Inflammatory macrophage treated with lipopolysaccharide for 1 hour (primary cell): ENCODE measurements at places on chromosomes 11 and 22.

GRCh38 chr11:111623527-111624030, 21.3 kb downstream of the SIK2 start:
- DNase-seq = no peak

DNA sequence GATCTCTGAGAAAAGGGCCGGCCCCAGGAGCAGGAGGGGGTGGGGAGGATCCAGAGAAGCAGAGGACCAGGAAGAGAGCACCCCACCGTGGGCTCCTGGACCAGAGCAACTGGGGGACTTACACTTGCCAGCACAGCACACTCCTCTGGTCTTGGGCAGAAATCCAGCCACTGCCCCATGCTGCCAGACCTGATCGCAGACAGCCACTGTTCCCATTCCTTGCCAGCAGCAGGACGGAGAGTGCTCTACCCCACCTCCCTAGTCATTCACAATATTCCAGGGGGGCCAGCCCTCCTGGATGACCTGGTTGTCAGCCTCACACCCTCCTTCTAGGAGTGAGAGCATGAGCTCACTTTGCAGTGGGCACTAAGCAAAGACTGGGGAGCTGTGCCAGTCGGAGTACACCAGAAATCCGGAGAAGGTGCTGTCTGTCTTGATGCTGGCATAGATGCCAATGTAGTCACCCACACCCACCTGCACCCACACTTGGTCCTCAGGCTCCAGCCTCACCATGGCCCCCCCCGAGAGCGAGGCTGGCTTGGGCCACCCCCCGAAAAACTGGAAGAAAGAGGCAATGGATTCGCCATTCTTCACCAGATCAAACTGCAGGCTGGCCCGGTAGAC, 1.6 kb downstream of the C1QTNF5 start:
- no peak for DNase-seq

GRCh38 chr11:44008088-44008501, 39.7 kb upstream of the ACCSL start:
- no peak for DNase-seq

- no peak for DNase-seq
Observed at GRCh38 chr22:46908641-46909107, 146.2 kb downstream of the TBC1D22A start.

- no peak for DNase-seq
Observed at GRCh38 chr11:65722261-65722660, 1.7 kb upstream of the RNASEH2C start.

- DNase-seq = peak; percentile 74
Observed at GRCh38 chr22:42396621-42397331, 35.4 kb downstream of the NFAM1 start.

GRCh38 chr22:46849101-46849500, 86.7 kb downstream of the TBC1D22A start:
- no peak for DNase-seq

GRCh38 chr22:23520863-23521440, 59.1 kb downstream of the IGLL1 start:
- DNase-seq = no peak

- peak; percentile 76 for DNase-seq
Observed at GRCh38 chr11:34633990-34634693, 13.2 kb downstream of the EHF start.

DNA sequence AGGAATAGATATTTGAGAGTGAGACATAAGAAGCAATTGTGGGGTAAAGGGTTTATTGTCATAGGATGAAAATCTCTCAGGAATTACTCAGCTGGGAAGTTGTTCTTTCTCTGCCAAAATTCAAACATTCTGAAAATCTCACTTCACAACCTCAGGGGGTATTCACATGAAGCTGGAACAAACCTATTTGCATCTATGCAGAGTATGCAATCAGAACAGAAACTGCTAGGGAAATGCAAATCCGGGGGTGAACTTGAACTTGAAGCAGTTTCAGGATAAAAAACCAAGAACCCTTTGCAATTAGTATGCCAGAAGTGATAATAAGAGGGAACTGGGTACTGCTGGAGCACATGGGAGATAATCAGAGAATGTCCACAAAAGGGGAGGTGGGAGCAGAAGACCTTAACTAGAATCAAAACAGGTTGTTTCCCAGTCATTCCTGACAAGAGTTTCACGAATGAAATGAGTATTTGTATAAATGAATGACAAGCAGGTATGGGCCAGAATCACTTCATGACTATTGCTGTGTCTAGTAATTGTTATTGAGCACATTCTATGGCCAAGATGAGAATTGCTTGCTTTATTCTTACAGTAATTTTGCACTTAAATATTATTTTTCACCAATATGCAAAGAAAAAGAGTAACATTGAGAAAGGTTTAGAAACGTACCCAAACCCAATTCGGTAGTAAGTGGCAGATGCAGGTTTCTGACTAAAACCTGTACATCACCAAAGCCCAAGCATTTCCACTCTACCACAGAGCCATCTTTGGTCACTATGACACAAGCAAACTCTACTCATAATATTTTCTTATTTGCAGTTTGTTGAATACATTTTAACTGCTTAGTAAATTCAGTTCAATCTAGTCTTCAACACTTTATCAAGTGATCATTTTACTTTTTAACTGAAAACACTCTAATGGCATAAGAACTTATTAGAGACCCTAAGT, 61.8 kb upstream of the UBASH3B start:
- DNase-seq = no peak

GRCh38 chr11:12952094-12952493, 57.0 kb upstream of the RASSF10 start:
- DNase-seq = no peak

DNA sequence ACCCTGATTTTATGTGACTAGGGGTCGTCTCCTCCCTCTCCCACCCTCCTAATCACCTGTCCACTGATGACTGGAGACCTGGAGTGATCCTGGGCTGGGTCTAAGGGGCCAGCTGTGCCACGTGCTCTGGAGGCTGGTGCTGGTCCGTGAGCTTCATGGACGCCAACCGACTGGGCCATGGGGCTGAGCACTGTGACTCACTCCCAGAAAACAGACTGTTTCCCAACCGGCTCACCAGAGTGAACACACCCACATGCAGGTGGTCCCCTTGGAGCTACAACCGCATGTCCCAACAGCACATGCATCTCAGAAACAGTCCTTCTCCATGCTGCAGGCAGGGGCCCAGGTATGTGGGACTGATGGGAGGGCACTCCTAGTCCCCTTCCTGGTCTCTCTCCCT, 14.0 kb upstream of the LMO1 start:
- DNase-seq = no peak

- DNase-seq = no peak
Observed at GRCh38 chr22:19722982-19723231, 432 bp upstream of the GP1BB start.

- no peak for DNase-seq
Observed at GRCh38 chr22:21076912-21077625, 31.3 kb downstream of the LRRC74B start.

DNA sequence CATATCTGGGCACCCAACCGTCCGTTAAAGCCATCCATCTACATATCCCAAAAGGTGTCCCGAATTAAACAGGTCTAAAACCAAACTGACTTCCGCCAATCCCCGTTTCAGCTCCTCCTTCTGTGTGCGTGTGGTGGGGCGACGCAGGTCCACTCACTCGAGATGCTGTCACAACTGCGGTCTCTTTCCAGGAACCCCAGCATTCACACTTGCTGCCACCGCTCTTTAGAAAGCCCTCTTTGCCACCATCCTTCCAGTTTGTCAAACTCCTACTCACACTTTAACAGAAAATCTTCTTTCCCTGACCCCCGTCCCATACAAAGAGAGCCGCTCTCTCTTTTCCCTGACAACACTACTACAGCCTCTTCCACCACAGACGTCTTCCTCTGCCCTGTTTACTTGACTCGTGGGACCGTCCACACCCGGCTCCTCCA, 467 bp downstream of the ESS2 start:
- peak; percentile 7 for DNase-seq

DNA sequence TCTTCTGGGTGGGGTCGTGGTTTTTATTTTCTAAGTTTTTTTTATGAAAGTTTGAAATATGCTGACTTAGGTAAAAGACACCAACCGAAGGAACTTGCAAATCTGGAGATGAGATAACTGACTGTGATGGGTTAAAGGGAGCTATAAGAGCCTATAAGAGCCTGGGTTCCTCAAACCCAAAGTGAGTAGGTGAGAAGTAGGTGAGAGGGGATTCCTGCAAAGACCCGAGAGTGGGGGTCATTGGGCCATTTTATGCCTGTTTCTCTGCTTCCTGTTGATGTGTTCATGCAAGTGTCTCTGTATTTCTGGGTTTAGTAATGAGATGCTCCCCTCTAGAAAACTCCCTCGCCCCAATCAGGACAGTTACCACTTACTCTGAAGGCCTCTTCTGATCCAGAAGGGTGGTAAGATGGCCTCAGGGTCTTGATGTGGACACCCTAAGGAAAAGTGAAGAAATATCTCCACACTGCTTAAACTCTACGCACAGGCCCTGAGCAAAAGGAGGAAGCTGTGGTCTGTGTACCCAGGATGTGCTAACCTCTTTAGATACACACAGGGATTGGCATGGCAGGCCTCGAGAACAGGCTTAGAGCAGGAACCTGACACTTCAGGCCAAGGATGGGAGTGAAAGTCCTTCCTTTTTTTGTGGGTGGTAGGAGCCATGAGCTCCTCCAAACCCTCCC, 1.8 kb downstream of the FLI1 start:
- peak; percentile 97 for DNase-seq

GRCh38 chr11:126403658-126404057, 48.2 kb downstream of the ST3GAL4 start:
- DNase-seq = no peak

DNA sequence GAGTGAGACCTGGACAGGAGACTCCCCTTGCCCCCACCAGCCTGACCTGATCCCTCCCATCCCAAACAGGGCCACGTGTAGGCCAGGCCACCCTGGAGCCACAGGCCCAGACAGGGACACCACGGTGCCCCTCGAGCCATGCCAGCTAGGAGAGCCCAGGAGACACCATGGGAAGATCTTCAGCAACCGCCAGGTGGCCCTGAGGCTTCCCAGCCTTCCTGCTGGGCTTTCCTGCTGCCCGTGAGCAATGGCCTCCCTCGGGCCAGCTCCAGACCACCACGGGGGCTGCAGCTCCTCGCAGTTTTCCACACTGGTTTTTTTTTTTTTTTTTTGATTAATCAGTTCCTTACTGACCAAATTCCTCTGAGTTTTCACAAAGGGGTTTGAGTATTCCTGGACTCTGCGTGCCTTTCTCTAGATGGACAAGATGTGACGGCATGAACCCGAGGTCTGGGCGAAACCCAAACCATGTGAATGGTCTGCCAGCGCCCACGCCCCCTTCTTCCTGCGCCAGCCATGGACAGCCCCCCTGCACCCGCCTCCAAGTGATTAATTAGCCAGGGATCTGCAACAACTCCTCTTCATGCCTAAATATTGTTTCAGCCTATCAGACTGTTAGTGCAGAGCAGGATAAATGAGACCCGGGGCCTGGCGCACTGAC, 40.9 kb downstream of the TBX1 start:
- no peak for DNase-seq

GRCh38 chr22:28835630-28836189, 35.3 kb upstream of the XBP1 start:
- no peak for DNase-seq

DNA sequence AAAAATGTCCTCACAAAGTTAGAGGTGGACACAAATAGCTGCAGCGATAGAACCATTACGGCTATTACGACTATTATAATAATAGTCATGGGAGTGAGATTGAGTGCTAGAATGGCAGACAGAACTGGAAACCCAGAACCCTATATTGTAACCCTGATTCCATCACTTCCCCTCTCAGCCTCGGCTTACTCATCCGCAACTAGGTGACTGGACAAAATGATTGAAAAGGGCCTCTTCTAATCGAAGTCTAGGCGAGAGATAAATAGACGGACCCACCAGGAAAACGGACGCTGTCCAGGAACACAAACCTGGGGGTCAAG, 629 bp downstream of the PSMA1 start:
- DNase-seq = peak; percentile 74

- DNase-seq = peak; percentile 84
Observed at GRCh38 chr22:31345331-31346254, 553 bp downstream of the PATZ1 start.

- DNase-seq = no peak
Observed at GRCh38 chr22:50143096-50143495, 27.4 kb upstream of the PANX2 start.

GRCh38 chr22:21920341-21921183, 32.1 kb downstream of the PPM1F start:
- DNase-seq = no peak

DNA sequence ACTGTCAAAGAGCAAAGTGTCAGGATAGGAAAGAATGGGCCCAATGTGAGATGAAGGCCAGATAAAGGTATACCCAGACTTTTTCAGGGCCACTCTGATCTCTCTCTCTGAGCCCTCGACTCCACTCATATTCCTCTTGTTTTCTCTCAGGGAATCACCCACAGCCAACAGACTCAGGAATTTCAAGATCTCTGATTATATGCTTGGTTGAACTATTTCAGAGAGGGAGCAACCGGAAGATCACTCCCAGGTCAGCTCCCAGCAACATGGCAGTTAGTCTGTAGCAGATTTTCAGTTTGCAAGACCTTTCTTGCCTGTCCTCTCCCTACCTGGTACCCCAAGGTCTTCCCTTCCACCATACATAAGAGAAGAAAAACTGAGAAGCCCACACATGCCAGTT, 102.5 kb downstream of the C11orf58 start:
- DNase-seq = no peak

- DNase-seq = peak; percentile 35
Observed at GRCh38 chr22:50010676-50011446, 1.7 kb downstream of the IL17REL start.

GRCh38 chr11:130879836-130880235, 36.4 kb downstream of the SNX19 start:
- no peak for DNase-seq

DNA sequence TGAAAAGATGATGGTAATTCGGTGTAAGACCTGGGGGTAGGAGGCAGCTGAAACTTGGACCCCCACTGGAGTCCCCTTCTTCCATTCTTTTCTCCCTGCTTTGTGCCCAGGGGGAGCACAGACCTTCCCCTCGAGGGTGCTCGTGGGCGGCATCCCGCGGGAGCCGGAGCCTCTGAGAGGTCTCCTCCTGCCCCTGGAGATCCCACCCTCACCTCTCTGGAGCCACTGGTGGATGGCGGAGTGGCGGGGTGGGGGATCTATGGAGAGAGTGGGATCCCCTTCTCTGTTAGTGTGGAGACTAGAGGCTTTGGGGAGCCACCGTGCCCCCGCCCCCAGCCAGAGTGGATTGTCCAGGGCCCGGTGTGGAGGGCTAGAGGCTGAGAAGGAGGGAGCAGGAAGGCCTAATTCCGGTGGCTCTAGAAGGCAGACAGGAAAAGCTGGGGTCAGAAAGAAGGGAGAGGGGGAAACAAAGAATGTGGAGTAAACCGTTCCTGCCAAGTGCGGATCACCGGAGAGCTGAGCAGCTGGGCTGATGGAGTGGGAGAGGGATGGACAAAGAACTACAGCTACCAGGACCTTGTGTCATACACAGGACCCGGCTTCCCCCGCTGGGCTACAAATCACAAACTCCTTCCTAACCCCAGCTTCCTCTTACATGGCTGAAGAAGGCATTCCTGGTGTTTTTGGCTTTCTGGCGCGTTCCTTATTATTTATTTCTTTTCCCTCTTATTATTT, 41.9 kb downstream of the KCNJ1 start:
- DNase-seq = no peak

- DNase-seq = peak; percentile 61
Observed at GRCh38 chr22:26669060-26669481, 11.7 kb downstream of the MIAT start.

- DNase-seq = no peak
Observed at GRCh38 chr11:71568704-71569349, 3.5 kb downstream of the KRTAP5-10 start.
